GM18507 (cell line): ENCODE measurements at places on chromosomes 11 and 22.

DNA sequence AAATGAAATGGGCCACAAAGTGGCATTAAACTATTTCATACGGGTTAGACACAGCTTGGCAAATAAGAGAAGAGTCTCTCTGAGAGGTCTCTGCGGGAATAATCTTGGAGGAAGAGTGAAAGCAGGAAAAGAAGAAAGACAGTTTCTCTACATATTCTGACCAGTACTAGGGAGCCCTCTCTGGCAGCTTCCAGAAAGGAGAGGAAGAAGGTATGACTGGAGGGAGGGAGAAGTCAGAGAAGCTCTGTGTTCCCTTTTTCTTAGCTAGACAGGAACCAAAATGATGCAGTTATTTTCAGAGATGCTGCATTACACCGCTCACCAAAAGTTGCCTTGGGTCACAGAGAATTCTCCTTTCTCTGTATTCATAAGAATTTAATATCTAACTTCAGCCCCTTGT lies 382.1 kb downstream of the KCNA4 start:
- no peak for DNase-seq

DNA sequence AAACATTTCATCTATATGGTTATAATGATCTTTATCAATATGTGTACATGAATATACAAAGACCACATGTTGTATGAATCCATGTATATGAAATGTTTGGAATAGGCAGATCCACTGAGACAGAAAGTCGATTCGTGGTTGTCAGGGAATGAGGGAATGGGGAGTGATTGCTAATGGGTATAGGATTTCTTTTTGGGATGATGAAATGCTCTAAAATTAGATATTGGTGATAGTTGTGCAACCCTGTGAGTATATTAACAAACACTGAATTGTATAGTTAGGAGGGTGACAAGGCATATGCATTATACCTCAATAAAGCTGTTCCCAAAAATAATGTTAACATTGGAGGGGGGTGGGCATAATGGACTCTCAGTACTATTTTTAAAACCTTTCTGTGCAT lies 5.0 kb upstream of the PTPMT1 start:
- DNase-seq: no peak

GRCh38 chr11:117979481-117980211 lies 6.5 kb upstream of the IL10RA start:
- no peak for DNase-seq

DNA sequence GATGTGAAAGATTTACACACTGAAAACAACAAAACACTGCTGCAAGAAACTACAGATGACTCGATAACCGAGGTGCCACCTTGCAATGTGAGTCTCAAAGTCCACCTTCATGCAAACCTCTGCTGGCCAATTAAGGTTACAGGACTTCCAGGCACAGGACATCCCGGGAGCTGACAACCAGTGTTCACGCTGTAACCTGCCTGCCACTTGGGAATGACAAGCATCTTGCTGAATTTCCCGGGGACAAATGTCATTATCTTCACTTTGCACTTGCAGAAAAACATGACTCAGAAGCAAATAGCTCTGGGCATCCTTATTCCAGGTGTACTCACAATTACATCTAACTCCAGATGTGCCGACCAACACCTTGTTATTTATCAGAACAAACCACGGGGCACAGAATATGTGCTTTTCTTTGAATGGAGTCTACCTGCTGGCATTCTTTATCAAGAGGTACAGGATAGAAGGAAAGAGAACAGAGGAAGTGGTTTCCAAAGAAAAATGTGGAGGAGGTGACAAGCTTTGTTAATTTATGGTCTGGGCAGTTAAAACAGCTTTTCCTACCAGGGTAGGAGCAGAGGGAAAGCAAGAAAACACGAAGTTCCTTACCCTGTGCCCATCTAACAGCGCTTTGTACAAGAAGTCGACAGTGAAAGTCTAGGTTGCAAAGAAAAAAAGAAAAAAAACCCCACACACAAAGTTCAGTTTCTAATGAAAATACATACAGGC lies 72.3 kb downstream of the SHANK2 start:
- DNase-seq: no peak

DNA sequence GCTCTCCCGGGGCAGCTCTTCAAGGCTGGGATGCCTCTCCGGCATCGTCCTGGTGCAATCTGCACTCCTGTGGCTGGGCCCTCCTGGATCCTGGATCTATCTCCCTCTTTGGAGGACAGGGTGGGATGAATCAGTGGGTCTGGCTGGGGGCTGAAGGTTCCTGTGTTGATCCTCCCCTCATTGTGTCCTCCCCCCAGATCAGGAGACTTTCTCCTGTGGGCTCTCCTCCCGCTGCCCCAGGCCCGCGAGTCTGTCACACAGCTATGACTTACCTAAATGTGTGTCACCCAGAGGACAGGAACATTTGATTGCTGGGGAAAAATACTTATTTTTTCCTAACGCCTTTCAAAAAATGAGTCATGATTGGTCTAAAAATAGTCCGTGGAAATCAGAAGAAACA lies 106.8 kb upstream of the NECTIN1 start:
- DNase-seq: no peak

GRCh38 chr11:15867871-15868270 lies 488.5 kb downstream of the SOX6 start:
- no peak for DNase-seq

- DNase-seq: no peak
These were observed 5.2 kb upstream of the IL17RA start for GRCh38 chr22:17079572-17079971.

DNA sequence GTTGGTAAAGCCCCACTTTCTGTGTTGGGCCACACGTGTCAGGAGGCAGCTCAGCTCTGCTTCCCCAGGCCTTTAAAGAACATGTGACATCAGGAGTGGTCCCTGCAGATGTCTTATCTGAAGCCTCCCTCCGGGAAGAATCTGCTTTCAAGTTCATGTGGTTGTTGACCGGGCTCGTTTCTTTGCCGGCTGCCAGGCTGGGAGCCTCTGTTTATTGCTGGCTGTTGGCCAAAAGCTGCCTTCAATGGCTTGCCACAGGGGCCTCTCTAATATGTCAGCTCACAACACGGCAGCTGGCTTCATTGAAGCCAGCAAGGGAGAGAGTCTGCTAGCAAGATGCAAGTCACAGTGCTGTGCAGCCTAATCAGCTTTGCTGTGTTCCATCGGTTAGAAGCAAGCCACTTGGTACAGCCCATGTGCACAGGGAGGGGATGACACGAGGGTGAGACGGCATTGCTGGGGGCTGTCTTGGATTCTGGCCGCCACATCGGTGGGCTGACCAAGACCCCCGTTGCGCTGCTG lies 14.6 kb downstream of the MRGPRF start:
- no peak for DNase-seq

DNA sequence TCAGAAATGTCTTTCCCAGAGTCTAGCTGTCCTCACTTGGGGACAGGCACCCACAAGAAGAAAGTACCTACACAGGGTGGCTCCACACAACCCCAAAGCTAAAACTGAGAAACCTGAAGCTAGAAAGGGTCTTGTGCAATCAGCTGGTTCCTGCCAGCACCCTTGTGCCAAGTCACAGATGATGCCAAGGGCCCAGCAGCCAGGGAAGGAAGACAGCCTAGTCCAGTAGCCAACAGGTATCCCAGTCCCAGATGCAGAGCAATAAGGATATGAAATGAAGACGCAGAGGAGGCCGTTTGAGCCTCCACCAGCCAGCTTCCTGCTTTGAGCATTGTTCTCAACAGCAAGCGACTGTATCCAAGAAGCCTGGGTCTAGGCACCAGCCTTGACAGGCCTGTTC lies 6.1 kb downstream of the PLEKHA7 start:
- DNase-seq: no peak

DNA sequence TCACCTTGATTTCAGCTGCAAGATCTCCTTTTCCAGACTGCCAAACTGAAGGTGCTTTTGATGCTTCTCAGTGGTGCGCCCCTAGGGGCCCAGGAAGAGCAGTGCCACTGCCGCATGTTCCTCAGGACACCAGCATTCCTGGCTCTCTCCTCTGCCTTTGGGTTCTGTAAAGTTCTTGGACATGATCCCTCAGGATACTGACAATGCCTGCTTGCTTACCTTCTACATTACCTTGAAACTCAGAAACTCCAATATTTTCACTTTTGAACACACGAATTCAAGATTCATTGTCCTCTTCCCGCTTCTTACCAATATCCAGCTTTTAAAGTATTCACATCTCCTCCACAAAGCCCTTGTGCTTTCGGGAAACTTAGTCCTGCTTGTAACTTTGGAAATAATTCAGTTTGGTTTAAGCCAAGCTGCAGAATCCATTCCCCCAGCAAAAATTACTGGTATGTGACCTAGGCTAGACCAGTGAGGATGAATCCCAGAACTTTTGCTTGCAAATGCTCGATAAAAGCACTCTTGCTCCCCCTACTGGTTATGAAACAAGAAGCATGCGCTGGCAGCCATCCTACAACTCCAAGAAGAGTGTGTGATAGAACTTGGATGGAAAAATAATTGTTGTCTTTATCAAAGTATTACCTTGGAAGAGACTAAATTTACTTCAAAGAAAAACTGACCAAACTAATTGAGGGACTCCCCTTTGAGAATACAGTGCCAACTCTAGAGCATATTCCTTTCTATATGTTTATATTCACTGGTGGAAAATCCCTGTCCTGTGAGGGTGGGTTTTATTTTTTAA lies 16.5 kb upstream of the OR5B21 start:
- DNase-seq: no peak

- no peak for DNase-seq
These were observed 33.7 kb downstream of the NF2 start for GRCh38 chr22:29637181-29637580.

DNA sequence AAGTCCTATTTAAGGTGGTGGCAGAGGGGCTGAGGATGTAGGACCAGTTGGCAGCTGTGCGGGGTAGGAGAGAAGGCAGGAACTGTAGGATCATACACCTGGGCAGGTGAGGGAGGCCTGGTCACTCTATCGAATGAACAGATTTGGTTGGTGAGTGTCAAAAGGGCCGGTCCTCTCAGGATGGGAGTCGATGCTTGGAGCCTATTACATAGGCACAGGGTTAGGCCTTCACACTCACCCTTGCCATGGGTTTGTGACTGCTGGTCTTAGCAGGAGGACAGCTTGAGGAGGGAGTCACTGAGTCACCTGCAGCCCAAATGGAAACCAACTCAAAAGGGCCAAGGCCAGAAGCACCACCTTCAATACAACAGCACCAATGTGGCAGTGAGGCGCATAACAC lies 80.2 kb upstream of the NARS2 start:
- DNase-seq: no peak

DNA sequence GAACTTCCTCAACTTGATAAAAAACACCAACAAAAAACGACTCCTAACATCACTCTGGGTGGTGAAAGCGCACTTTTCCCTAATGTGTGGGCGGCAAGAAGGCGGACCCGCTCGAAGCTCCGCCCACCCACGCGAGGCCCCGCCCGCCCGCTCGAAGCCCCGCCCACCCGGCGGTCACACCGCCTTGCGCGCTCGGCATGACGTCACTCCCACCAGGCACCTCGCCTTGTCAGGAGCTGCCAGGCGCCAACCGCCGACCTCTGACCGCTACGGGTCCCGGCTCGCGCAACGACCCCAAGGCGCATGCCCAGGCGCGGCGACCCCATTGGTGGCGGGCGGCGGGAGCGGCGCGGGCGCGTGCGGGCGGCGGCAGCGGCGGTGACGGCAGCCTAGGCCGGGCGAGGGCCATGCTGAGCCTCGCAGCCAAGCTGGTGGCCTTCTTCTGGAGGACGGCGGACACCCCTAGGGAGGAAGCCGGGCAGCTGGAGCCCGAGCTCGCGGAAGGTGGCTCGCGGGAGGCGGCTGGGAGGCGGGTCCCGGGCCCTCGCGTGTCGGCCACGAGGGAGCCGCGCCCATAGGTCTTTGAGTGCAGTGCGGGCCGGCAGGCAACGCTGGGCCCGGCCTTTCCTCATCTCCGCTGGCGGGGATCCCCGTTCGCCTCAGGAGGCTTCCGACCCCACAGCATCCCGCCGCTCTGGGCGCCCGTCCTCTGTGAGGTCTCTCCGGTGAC lies at the start of gene MOV10L1:
Gene MOV10L1, plus strand, starts transcription at position 325 of the 730 bp plus-strand sequence. Its CDS starts 83 bp downstream, at position 408.
- no peak for DNase-seq

GRCh38 chr11:196786-197731 lies 4.2 kb downstream of the SCGB1C1 start:
- no peak for DNase-seq

- no peak for DNase-seq
These were observed 55.4 kb upstream of the CYP2D6 start for GRCh38 chr22:42185915-42186439.

- no peak for DNase-seq
These were observed 11.8 kb downstream of the BCR start for GRCh38 chr22:23192133-23192532.

DNA sequence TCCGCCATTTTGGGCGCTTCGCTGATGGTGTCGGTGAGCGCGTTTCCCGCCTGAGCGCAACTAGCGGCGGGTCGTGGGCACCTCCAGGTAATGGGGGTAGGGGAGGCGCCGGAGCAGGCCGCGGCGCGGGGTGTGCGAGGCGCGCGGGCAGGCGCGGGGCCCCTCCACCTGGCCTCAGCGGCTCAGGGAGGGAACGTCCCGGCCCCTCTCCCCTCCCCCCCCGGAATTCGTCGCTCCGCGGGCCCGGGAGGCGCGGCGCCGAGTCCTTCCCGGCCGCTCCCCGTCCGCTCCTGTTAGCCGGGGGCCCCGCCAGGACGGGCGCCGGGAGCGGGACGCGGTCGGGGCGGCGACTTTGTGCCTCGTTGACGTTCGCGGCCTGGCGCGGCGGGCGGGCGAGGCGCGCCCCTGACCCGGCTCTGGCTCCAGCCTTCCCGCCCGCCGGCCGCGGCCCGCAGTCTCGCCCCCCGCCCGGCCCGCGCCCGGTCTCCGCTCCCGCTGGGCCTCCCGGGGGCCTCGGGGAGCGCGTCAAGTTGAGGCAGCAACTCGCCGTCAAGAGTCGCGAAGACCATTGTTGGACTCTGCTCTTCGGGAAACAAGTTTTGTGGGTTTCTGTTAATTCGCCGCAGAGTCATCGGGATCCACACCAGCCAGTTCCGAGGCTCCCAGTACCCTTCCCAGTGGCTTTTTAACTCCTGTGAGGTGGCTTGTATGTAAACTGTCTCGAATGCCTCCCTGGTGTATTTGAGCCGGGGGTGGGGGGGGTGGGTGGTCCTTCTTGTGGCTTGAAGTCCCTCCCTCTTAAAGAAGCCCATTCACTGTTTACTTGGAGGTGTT lies at the start of gene PPP6R3:
Gene PPP6R3, plus strand, starts transcription at position 12 of the 834 bp plus-strand sequence. CDS start 76,913 bp downstream, outside the sequence.
- DNase-seq: no peak

GRCh38 chr22:37684803-37685615 lies 1.1 kb upstream of the NOL12 start:
- DNase-seq: no peak
